Ascending aorta (tissue), 2 donors: ENCODE measurements at places on chromosomes 13 and 19. TPM values are rescaled to one million over a fixed set of nuclear protein-coding genes. Genes with fewer than 3 reads are reported as not detected.

GRCh38 chr13:99471221-99472121, 29.8 kb upstream of the TM9SF2 start:
- DNase-seq = no peak

The GNA15 gene
- 7.1 TPM for total RNA-seq

The TMEM150B gene
- not detected for total RNA-seq

DNA sequence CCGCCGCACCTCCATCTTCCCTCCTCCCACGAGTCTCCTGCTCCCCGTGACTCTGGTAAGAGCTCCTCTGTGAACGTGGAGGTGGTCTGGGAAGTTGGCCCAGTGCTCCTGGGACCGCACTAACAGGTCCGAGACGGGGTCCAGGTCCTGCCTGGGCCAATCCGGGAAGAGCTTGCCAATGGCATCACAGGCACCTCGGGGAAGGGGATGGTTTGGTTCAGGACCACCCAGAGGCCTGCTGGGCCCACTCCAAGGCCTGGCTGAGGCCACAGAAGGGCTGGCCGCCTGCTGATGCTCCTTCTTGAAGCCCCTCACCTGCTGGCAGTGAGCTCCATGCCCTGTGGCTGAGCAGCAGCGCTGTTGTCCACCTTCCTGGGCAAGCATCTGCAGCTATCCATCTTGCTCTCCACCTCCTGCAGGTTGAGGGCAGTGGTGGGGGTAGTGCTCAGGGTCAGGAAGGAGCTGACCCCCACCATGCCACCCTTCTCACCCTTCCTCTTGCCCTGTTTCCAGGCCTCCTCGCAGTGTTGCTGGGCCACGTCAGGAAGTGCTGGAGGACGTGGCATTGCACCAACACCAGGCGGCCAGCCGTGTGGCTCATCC, 41.2 kb upstream of the TPM4 start:
- no peak for DNase-seq

The PRR12 gene
- 23.6 TPM for total RNA-seq
